Esophagus (tissue), 2 donors: ENCODE measurements at places on chromosomes 16 and 17. TPM values are rescaled to one million over a fixed set of nuclear protein-coding genes. Genes with fewer than 3 reads are reported as not detected.

The CCL16 gene
- polyA plus RNA-seq, result 0.08 TPM

The CTRB2 gene
- 0.35 TPM for polyA plus RNA-seq

The TP53TG3 gene
- polyA plus RNA-seq, result not detected

The TVP23A gene
- polyA plus RNA-seq, result 0.05 TPM

The CHD9NB gene
- 3.4 TPM for polyA plus RNA-seq

The SBK1 gene
- polyA plus RNA-seq, result 0.36 TPM

The PIPOX gene
- 0.48 TPM for polyA plus RNA-seq

The CA4 gene
- polyA plus RNA-seq, result 1.5 TPM

The METRN gene
- polyA plus RNA-seq, result 6.5 TPM

The TMEM204 gene
- polyA plus RNA-seq, result 3.4 TPM

The IGF2BP1 gene
- polyA plus RNA-seq, result 0.01 TPM

The CYTH1 gene
- 36.0 TPM for polyA plus RNA-seq
